ENCODE measurements at places on chromosomes 7 and 10.

- DNase-seq: no peak
Measured at GRCh38 chr10:127196282-127197153, at the start of gene INSYN2A. Gene INSYN2A, minus strand, starts transcription at chr10:127196591. Its CDS starts 20,196 bp downstream, at chr10:127176395.

DNA sequence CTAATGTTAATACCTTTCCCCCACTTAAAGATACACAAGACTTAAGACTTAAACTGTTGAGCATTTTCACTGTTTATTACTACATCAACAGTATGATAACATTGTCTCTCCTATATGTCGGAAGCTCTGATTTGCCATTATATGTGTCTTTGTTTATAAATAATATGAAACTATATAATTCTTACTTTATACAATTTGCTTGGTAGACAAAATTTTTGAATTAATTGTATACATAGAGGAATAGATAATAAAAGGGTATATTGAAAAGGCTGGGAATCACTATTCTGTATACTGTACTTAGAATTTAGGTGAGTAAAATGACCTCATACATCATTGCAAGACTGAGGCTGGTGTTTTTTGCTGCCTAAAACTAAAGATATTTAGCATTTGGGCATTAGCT is 82.1 kb upstream of the HDAC9 start:
- no peak for DNase-seq

GRCh38 chr7:1175597-1175966 is 15.6 kb upstream of the ZFAND2A start:
- DNase-seq: no peak

DNA sequence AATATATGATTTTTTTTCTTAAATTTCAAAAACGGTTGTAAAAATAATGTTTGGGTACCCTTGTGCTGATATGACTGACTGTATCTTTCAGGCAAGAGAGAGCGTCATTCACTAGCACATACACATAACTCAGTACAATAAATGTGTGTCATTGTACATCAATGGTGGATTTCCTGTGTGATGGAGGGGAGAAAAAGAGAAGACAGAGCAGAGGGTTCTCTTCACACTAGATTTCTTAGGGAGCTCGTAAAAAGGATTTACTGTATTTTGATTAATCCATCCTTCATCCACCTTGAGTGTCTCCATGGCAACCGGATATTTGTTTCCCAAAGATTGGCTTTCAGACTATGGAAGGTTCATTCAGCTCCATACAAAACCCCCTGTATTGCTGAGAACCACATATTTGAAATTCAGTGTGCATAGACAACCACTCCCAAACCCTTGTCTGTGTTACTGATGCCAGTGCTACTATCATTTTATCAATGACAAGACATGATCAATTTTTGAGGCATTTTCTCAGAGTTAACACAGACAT is 150.6 kb downstream of the AKR1D1 start:
- DNase-seq: no peak

GRCh38 chr7:112946350-112946749 is 140.3 kb downstream of the GPR85 start:
- DNase-seq: no peak

DNA sequence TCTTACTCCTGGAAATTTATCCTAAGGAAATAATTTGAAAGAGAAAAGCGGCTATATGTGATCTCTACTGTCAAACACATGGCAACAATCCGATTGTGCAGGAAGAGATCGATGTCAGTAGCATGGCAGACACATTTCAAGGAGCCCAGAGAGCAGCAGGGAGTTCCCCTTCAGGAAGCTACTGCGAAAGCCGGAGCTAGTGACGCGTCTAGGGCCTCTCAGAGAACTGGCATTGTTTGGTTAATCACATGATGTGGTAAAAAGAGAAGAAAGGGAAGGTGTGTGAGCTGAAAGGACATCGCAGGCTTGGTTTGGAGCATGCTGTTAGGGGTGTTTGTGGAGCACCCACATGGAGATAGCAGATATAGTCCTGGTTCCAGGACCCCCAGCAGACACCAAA is 74.9 kb downstream of the BEND7 start:
- DNase-seq: peak; percentile 56

GRCh38 chr10:43362191-43362839 is 9.1 kb upstream of the FXYD4 start:
- DNase-seq: peak; percentile 99

DNA sequence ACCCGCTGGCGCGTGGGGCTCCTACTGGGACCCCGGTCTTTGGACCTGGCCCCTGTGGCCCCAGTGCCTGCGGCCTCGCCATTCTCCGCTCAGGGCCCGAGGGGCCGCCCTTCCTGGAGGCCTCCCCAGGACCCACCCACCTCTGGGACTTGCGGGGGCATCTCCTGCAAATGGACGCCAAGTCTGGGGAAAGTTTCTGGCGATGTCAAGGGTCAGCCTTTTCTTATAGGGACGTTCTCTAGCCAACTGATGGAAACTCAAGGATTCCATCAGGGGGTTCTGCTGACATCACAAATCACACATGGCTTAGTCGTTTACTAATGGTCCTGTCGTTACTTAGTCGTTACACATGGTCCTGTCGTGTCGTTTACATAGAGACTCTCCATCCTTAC is 57.7 kb upstream of the RHOBTB1 start:
- no peak for DNase-seq

DNA sequence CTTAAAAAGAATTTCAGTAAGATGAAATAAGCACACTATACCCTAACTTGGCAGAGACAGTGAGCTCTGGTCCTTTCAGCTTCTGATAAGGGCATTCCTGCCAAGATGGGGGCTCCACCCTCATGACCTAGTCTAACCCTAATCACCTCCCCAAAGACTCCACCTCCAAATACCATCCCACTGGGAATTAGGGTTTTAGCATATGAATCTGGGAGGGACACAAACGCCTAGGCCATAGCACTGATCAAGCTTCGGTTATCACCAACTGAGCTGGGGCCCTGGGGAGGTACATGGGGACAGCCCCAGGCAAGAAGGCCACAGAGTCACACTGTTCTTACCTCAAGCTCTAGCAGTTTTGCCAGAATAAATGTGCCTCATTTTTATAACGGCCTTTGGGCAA is 31.4 kb downstream of the PALS2 start:
- DNase-seq: no peak

DNA sequence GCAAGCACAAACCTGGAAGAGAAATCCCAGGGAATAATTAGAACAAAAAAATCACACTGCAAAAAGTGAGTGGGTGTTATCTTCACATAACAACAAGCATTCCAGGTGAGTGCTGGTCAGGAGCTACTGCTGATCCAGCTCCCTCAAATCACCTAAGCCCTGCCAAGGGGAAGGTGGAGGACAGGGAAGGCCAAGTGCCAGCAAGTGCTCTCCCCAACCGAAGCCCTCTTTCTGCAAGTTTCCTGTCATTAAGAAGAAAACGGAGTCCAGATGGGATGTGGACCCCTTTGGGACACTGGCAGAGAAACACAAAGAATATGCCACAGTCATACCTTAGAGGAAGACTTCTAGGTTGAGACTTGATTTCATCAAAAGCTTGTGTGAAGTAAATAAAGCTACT is 933.0 kb upstream of the ZNF722 start:
- DNase-seq: no peak

- DNase-seq: no peak
Measured at GRCh38 chr10:103720328-103720963, 134.9 kb downstream of the SH3PXD2A start.

DNA sequence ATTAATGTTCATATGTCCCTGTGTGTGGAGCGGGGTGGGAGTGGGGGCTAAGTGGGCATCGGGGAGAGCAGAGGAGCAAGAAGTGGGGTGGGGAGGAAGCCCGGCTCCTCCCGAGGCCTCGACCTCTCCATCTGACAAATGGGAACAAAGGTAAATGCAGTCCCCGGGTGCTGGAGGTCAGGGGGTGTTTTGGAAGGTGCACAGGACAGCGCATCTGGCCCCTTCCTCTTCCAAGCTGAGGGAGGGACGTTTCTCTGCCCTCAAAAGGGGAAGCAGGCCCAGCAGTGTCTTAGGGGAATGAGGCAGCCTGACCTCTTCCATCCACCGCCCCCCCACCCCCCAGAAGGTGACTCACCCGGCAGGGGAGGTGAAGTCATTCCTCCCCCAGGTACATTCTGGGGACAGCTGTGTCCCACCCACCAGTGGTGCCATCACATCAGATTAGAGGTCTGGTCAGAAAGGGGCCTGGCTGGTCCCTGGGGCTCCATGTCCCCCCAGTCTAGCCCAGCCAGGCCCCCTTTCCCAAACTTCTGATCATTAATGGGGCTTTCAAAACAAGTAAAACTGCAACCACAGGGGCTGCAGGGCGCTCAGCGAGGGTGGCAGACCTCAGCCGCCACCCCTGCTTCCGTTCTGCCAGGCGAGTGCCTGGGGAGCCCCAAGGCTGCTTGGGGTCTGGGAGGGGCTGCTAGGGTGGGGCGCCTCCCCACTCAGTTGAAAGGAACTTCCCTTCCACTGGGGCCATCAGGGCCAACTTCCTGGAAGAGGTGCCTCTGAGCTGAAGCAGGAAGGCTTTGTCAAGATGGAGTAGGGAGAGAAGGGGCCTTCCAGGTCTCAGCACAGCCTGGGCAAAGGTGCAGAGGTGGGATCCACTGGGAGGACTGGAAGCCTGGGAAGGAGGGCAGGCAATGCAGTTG is 10.8 kb downstream of the LFNG start:
- DNase-seq: peak; percentile 42

- DNase-seq: peak; percentile 17
Measured at GRCh38 chr7:130481898-130482297, 10.0 kb upstream of the MEST start.

GRCh38 chr7:113763226-113763625 is 155.6 kb downstream of the PPP1R3A start:
- no peak for DNase-seq

Measured in OCI-M1 (cell line).